ENCODE measurements at places on chromosomes 7 and 10. TPM values are rescaled to one million over a fixed set of nuclear protein-coding genes. Genes with fewer than 3 reads are reported as not detected.

The SPDYE5 gene
- not detected for total RNA-seq

The HPS1 gene
- 78.8 TPM for total RNA-seq

The WEE2 gene
- total RNA-seq: 0.17 TPM

The NEBL gene
- not detected for total RNA-seq

The NKX2-3 gene
- total RNA-seq: not detected

The ACBD7 gene
- total RNA-seq: 0.90 TPM

The WAPL gene
- 59.9 TPM for total RNA-seq

The METTL27 gene
- total RNA-seq: not detected

The ANK3 gene
- total RNA-seq: 22.0 TPM

The CCL26 gene
- not detected for total RNA-seq

The FAM131B gene
- 2.9 TPM for total RNA-seq

The CCDC172 gene
- not detected for total RNA-seq

The TAS2R41 gene
- not detected for total RNA-seq

The TMEM270 gene
- not detected for total RNA-seq

The HOXA5 gene
- 0.33 TPM for total RNA-seq
